ENCODE measurements at places on chromosomes 1 and 21.
A peak's percentile ranks its signal among the peaks of the same experiment; 100 is the strongest.

DNA sequence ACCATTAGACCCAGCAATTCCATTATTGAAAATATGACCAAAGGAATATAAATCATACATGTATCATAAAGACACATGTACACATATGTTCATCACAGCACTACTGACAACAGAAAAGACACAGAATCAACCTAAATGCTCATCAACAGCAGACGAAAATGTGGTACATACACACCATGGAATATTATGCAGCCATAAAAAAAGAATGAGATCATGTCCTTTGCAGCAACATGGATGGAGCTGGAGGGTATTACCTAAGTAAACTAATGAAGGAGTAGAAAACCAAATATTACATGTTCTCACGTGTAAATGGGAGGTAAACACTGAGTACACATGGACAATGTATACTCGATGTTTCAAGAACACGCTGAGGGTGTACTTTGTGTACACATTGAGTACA, 15.9 kb downstream of the AKT3 start:
- no peak for DNase-seq

DNA sequence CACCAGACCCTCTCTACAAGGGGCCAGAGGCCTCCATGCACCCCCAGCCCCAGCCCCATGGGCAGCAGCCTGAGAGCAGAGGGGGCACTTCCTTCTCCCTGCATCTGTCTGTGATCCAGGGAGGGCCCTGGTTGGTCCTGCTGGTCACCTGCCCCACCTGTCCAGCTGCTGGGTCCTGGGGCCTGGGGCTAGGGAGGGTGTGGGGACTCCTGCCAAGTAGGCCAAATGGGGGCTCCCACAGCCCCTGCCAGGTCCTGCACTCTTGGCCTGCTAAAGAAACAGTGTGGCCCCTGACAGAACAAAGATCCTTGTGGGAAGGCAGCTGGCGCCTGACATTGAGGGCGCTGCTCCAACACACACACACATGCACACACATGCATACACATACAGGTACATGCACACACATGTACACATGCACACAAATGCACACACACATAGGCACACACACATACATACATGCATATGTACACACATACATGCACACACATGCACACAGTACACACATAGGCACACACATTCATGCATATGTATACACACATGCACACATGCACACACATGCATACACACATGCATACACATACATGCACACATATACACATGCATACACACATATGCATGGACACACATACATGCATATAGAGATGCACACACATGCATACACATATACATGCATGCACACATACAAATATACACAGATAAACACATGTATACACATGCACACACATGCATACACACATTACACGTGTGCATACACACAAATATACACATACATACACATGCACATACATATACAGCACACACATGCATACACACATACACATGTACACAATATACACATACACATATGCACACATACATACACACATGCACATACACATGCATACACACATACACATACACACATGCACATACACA, 49.9 kb downstream of the TRPM2 start:
- DNase-seq = no peak

- DNase-seq = no peak
These were observed 103.0 kb downstream of the SSBP3 start for GRCh38 chr1:54302951-54303843.

GRCh38 chr1:193476748-193477147, 290.3 kb upstream of the B3GALT2 start:
- no peak for DNase-seq

DNA sequence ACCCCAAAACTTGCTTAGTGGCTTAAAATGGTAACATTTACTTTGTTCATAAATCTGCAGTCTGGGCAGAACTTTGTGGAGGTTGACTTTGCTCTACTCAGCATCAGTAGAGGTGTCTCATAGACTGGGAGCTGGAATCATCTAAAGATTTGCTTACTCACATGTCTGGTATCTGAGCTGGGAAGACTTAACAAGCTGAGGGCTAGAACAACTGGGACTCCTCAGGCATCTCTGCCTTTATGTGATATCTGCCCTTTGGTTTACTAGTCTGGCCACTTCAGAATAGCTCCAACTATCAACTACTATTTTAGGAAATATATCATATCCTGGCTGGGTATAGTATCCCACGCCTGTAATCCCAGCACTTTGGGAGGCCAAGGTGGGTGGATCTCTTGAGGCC, 82.5 kb downstream of the C4BPA start:
- DNase-seq = peak; percentile 72

GRCh38 chr1:76865696-76866286, 1.5 kb upstream of the ST6GALNAC5 start:
- DNase-seq = no peak

GRCh38 chr1:53598966-53599365, 139.8 kb downstream of the DMRTB1 start:
- DNase-seq = no peak

DNA sequence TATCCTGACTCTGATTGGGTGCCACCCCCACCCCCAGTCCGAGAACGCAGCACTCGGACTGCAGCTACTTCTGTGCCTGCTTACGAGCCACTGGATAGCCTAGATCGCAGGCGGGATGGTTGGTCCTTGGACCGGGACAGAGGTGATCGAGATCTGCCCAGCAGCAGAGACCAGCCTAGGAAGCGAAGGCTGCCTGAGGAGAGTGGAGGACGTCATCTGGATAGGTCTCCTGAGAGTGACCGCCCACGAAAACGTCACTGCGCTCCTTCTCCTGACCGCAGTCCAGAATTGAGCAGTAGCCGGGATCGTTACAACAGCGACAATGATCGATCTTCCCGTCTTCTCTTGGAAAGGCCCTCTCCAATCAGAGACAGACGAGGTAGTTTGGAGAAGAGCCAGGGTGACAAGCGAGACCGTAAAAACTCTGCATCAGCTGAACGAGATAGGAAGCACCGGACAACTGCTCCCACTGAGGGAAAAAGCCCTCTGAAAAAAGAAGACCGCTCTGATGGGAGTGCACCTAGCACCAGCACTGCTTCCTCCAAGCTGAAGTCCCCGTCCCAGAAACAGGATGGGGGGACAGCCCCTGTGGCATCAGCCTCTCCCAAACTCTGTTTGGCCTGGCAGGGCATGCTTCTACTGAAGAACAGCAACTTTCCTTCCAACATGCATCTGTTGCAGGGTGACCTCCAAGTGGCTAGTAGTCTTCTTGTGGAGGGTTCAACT, 2.1 kb downstream of the RBM15 start:
- DNase-seq = no peak

- no peak for DNase-seq
These were observed 42.5 kb downstream of the PTPRF start for GRCh38 chr1:43573066-43573800.

- no peak for DNase-seq
These were observed 34.4 kb downstream of the WLS start for GRCh38 chr1:68197891-68198290.

DNA sequence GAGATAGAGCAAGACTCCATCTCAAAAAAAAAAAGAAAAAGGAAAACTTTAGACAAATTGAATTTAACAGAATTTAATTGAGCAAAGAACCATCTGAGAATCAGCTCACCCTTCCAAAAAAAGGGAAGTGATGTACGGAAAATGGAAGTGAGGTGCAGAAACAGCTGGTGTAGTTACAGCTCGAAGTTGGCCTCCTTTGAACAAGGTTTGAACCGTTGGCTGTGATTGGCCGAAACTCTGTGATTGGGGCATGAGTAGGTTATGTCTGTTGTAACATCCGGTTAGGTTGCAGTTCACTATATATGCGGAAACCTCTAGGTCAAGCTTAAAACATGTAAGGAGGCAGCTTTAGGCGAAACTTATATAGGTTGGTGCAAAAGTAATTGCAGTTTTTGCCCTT, 97.9 kb upstream of the KIF26B start:
- DNase-seq = no peak

GRCh38 chr1:77824694-77825093, 45.2 kb downstream of the MIGA1 start:
- no peak for DNase-seq

DNA sequence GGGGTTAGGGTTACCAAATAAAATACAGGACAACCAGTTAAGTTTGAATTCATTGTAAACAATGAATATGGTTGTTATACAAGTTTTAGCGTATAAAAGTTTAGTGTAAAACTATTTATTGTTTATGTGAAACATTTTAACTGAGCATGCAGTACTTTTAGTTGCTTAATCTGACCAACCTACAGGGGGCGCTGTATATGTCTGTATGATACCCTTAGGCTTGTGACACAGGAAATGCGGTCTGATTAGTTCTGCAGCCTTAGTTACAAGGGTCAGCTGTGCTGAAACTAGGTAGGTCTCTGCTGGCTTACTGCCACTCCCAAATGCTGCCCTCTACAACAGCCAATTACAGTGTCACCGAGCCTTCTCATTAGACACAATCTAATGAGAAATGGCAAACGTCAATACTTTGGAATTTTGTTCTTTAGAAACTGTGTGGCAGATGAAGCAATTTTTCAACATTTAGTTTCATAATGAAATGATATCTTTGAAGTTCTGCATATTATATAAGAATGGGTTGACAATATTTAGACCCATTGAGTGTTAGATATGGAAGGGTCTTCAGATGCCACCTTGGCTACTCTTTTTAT, 56.2 kb downstream of the NTNG1 start:
- no peak for DNase-seq

- no peak for DNase-seq
These were observed 23.7 kb downstream of the RNF187 start for GRCh38 chr1:228510803-228511413.

- DNase-seq = no peak
These were observed 32.9 kb upstream of the MED18 start for GRCh38 chr1:28295936-28296335.

- no peak for DNase-seq
These were observed 1.4 kb upstream of the USP1 start for GRCh38 chr1:62435231-62436038.

DNA sequence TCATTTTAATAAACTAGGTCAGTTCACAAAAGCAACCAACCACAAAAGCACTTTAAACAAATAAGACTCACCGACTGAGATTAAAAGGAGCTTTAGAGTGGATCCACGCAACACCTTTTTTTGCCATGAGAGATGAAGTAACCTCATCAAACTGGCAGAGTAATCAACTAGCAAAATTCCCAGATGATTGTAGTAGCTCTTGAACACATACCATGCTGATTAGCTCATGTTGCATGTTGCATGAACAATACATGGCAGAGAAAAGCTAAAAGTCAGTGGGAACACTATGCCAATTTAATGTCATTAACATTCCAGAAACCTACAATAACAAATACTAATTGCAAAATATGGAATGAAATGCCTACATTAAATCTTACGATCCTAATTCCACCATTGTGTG, 4.1 kb downstream of the WARS2 start:
- DNase-seq = peak; percentile 67

- no peak for DNase-seq
These were observed 61.2 kb downstream of the ST6GALNAC5 start for GRCh38 chr1:76928522-76928921.

GRCh38 chr1:8349961-8350360, 32.0 kb downstream of the SLC45A1 start:
- DNase-seq = peak; percentile 4

- peak; percentile 16 for DNase-seq
These were observed 167.7 kb upstream of the CSF3R start for GRCh38 chr1:36650200-36651065.

- no peak for DNase-seq
These were observed 481.6 kb downstream of the PLPP3 start for GRCh38 chr1:56097713-56098112.

- DNase-seq = no peak
These were observed 24.0 kb upstream of the DDOST start for GRCh38 chr1:20685099-20685662.

GRCh38 chr1:195590649-195591048, 1017.6 kb downstream of the KCNT2 start:
- no peak for DNase-seq

DNA sequence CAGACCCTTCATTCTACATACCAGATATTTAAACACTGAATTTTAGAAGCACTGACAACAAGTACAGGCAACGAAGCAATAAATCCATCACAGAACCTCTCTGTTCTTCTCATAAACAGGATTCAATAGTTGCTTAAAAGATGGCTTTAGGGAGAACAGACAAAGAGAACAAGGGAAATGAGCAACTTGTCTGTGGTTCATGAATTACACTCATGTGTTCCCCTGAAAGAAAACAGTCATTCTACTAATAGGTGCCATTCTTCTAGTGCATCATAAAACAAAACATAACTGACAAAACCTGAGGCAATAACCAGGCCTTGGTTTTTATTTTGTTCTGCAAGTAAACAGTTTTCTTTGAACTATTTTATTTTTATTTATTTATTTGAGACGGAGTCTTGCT, 6.8 kb downstream of the GNL2 start:
- DNase-seq = no peak

DNA sequence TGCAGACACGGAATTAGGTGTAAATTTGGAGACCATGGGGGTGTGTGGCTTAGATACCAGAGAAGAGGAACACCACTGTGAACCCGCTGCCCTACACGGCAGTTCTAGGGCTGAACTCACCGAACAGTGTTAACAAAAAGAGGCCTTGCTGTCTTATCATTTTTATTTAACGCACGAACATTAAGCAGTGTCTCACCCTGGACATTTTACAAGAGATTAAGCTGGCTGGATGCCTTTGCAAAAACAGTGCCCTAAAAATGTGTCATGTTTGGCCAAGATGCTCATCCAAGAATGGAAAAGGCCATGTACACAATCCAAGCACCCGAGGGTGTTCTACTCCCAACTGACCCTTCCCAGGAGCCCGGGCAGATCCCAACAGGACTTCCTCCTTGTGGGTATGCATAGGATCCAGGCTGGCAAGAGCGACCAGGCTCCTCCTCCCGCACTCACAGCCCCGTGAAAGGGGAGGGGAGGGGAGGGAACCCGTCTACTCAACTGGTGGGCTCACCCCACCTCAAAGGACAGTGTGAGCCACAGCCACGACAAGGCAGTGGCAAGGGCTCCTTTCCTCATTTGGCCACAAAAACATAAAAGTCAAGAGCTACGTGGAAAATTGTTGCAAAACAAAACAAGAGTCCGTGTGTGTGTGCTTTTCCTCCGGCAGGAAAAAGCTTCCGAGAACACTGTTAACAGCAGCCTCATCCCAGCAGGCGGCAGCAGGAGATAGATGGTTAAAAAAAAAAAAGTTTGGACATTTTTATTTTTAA, 20.3 kb downstream of the C2CD2 start:
- DNase-seq = no peak

DNA sequence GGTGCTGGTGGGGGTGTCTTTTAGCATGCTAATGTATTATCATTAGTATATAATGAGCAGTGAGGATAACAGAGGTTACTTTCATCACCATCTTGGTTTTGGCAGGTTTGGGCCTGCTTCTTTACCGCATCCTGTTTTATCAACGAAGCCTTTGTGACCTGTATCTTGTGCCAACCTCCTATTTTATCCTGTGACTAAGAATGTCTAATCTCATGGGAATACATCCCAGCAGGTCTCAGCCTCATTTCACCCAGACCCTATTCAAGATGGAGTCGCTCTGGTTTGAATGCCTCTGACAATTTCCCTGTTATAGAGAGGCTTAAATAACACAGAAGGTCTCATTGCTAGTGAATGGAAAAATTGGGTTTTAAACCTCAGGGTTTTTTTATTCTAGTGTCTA, 300.8 kb upstream of the PROX1 start:
- DNase-seq = no peak

GRCh38 chr1:15472587-15472986, 3.3 kb upstream of the CELA2B start:
- DNase-seq = no peak

- peak; percentile 18 for DNase-seq
These were observed 321.0 kb downstream of the PTBP2 start for GRCh38 chr1:97042551-97042950.

- DNase-seq = peak; percentile 38
These were observed 4.2 kb upstream of the CLCA4 start for GRCh38 chr1:86542631-86543030.

- DNase-seq = no peak
These were observed 328.5 kb downstream of the KIF26B start for GRCh38 chr1:245483247-245483646.

All from NCI-H226 (cell line).